NCI-H1048 (cell line): ENCODE measurements at places on chromosomes 3 and 15.

DNA sequence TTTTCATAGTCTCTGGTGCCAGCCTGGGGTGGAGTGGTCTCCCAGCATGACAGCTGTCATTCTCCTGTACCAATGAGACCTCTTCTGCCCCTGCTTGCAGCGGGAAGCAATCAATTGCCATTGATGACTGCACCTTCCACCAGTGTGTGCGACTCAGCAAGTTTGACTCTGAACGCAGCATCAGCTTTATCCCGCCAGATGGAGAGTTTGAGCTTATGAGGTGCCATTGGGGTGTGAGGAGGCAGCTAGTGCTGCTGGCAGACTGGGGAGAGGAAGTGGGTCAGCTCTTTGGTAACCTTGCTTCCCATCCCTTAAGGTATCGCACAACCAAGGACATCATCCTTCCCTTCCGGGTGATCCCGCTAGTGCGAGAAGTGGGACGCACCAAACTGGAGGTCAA lies 4.4 kb upstream of the ABCF3 start:
- DNase-seq = no peak

GRCh38 chr3:169771497-169772304 lies 1.5 kb upstream of the MYNN start:
- peak; percentile 67 for DNase-seq

DNA sequence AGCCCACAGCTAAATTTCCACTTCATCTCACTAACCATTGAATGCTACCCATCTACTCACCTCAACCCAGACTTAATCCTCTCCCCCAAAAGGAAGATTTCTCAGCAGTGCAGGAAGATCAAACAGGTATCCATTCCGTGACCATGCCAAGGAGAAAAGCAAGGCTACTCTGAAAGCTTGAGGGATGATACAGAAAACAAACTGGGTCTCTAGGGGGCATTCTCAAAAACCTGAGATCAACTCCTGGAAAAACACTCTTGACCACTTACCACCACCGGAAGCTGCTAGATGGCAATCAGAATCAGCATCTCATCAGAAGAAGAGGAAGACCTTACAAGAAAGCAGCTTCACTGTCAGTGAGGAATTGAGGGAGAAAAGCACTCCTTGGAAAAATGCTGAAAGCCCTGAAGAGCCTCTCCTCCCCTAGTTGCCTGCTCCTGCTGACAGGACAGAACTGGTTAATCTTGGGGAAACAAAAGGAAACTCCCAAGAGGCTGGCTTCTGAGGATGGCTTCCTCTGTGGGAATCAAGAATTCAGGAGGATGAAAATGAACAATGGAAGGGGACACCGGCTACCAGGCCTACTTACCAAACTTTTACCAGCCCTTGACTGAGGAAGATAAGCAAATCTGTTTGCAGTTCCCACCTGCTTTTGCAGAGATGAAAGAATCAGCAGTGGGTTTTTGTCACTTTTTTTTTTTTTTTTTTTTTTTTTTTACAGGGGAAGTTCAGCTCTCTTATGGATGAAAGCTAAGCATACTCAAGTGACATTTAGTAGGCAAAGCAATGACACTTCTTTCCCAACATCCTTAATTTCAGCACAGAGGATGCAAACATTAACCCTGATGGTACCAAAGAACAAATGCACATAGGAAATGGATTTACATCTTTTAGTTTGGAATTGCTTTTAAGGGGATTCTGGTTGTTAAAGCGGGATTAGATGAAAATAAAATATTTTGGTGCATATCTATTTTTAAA lies at the start of gene ATP8B4:
ATP8B4 (minus strand) TSS at position 171 of the 978 bp plus-strand sequence. CDS start 12,267 bp downstream, outside the sequence.
- DNase-seq = no peak

- no peak for DNase-seq
These were observed 51.9 kb downstream of the STRIT1 start for GRCh38 chr3:155241579-155241978.

DNA sequence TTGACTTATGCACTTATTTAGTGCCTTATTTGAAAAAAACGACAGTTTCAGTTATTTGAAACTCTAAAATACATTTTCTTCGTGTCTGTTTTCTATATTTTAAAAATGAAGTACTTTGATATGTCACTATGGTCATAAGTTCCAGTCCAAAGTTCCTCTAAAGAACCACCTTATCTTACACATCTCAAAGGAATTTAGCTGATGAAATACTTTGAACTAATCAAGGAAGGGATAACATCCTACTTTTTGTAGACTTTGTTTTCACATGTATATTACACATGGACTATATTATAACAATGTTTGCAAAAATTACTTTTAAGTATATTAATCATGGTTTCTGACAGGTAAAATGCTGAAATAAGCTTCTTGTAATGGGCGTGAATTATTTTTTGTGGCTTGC lies 265.8 kb upstream of the ZNF717 start:
- no peak for DNase-seq

DNA sequence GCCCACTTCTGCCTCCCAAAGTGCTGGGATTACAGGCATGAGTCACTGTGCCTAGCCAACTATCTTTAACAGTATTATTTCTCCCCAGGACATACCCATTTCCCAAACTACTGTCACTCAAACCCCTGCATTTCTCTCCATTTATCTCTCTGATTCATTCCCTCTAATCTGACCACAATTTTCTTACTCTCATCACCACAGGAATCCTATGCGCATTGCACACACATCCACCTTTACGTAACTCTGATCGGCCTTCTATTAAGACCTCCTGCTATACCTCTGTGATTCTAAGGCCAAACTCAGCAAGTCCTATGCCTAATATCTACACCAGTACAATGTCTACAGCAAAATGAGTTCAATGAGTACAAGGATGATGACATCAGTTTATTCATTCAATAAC lies 235.0 kb downstream of the ULK4 start:
- no peak for DNase-seq

- DNase-seq = no peak
These were observed 587 bp downstream of the PIGX start for GRCh38 chr3:196712514-196713413.

DNA sequence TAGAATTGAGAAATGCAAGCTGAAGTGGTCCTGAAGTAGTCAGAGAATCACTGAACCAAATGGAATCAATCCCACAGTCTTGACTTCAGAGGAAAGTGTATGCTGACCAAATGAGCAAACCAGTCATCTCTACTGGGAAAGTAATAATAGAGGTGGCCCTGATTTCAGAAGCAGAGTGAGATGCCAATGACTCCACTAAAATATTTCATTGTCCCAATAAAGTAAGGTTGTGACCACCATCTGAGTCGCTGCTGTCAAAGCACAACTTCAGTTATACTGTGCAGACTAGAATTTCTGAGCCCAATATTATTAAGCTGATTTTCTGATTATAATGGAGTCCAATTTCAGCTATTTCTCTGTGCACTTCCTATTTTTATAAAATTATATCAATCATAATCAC lies 334.4 kb upstream of the THBS1 start:
- DNase-seq = no peak

GRCh38 chr15:28086175-28086703 lies 12.9 kb downstream of the OCA2 start:
- DNase-seq = no peak

DNA sequence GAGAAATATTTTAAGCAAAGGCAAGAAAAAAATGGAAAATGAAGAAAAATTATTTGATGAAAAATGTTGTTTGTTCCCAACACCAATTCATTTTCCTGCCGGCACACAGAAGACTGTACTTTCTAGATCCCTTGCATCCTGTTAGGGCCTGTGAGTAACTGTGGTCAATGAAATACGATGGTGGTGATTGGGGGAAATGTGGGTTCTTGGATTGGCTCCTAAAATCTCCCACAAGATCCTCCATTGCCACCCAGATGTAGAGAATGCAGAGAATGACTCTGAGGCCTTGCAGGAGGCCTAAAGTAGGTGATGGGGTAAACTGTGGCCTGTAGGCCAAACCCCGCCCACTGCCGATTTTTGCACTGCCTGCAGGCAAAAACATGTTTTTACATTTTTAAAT lies 46.3 kb upstream of the C3orf70 start:
- DNase-seq = no peak

DNA sequence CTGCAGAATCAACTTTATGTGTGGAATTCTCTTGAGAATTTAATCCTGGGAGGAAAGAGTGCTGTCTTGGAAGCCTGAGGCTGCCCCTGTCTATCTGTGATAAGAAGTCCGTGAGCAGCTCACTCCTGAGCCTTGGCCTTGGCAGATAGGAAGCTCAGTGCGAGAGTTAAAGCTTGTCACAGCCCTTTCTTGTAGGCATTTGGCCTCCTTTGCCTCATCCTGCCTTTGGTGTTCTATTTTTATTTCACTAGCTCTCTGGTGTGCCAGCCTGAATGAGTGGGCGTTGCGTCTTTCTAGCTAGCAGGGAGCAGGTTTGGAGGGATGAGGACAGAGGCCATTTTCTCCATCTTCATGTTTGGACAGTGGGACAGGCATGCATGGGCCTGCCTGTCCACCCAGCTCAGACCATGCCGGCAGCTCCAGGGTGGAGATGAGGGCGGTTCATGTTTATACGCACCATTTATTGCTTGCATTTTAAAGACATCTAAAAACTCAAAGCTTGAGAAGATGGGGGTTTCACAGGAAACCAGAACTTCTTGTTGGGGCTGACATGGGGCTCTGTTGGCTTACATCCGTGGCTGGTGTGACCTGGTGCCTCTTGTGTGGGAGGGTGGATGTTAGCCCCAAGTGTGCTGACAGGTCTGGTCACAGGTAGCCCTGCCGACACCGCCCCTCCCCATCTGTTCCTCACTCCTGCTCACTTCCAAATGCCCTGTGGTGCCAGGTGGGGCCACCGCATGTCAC lies 29.8 kb downstream of the IRAK2 start:
- no peak for DNase-seq

DNA sequence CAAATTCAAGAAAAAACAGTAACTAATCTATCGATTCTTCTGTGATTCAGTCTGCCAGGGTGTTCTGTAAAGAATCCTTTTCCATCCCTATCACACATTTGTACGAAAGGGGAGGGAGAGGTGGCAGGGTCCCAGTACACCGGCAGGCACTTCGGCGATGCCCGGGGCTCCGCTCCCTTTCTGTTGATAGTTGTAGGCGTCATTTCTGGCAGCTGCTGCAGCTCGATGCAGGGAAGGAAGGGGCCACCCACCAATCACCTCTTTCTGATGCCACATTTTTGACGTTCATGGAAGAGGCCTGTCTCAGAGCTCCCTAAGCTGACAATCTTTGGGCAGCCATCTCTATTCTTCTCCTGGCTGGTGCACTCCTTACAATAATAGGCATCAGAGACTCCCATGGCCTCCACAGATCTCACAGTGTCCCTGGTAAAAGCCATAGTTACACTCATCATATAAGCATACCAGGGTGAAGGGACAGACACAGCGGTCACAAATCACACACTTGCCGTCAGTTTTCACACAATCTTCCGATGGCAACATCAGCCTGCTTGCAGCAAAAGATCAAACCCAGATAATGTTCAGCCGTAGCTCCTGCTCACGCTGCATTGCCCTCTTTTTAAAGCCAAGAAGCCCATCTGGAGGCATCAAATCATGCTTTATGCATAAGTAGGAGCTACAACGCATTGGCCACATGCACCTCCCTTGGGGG lies 60.8 kb upstream of the ZBTB38 start:
- no peak for DNase-seq

- DNase-seq = no peak
These were observed 46.6 kb downstream of the GSK3B start for GRCh38 chr3:120047686-120048085.

DNA sequence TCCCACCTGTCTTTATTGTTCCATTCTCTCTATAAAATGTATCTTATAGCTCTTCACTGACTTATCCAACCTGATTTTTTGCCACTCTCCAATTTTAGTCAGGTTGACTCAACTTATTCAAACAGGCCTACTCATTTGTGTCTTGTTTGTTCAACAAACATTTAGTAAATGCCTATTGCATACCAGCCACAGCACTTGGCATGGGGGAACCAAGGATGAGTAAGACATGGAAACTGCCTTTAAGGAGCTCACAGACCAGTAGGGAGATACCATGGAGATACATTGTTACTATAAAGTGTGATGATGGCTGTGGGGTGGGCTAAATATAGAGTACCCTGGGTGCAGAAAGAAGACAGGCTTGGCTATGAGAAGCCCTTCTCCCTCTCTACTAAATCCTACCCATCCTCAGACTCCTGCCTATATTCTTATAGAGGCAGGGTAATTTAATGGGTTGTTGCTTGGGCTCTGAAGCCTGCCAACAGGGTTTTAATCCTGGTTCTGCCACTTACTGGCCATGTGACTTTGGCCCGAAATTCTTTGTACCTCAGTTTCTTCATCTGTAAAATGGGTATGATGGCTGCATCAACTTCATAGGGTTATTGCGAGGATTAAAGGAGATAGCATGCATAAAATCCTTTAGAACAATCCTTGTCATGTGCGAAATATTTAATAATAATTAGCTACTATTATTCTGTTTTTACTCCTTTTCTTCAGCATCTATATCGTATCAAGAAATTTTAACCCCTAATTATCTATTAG lies 348.5 kb upstream of the UMPS start:
- no peak for DNase-seq

DNA sequence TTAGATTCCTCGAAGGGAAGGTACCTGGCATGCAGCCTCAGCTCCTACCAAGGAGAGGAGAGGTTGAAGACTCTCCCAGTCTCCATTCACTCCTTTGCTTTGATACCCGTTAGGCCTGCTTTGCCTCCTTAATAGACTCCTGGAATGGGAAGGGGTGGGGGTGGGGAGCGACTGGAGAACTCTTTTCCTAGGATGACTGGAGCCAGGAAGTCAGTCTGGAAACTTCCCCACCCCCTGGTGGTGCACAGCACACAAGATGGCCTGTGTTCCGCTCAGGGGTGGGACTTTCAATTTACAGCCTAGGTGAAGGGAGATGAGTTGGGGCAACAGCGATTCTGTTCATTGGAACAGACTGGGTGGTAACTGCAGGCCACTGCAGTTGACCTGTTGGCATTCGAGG lies 21.4 kb upstream of the CELF6 start:
- DNase-seq = no peak

DNA sequence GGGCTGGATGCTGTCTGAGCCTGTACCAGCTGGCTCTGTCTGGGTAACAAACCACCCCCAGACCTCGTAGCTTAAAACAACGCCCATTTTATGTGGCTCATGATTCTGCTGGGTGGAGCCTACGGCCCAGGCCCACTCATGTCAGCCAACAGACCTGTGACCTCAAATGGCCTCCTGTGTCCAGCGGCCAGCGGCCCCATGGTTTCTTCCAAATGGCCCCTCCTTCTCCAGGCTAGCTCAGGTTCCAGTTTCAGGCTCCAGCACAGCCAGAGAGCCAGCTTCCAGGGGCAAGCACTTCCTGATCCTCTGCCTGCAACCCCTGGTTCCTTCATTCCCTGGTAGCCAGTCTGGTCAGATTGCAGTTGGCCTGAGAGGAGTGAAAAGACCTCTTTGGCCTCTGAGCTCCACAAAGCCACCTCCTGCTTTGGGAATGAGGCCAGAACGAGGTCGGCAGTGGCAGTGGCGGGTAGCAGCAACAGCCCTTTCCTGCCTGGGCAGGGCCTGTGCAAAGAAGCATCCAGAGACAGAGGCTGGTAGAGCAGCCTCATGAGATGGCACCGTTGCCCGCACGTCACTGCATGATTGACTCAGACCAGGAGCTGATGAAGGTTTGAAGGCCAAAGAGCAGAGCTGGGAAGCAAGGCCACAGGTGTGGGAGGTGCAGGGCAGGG lies 21.0 kb upstream of the PLXNA1 start:
- DNase-seq = no peak
